ENCODE measurements at places on chromosomes 11 and 22.

- DNase-seq = peak; percentile 46
Observed at GRCh38 chr11:2305140-2305778, 3.4 kb downstream of the TSPAN32 start.

GRCh38 chr11:47329987-47330931 is 22.2 kb downstream of the MYBPC3 start:
- DNase-seq = no peak

GRCh38 chr11:29755474-29755873 is 261.4 kb downstream of the KCNA4 start:
- DNase-seq = no peak

DNA sequence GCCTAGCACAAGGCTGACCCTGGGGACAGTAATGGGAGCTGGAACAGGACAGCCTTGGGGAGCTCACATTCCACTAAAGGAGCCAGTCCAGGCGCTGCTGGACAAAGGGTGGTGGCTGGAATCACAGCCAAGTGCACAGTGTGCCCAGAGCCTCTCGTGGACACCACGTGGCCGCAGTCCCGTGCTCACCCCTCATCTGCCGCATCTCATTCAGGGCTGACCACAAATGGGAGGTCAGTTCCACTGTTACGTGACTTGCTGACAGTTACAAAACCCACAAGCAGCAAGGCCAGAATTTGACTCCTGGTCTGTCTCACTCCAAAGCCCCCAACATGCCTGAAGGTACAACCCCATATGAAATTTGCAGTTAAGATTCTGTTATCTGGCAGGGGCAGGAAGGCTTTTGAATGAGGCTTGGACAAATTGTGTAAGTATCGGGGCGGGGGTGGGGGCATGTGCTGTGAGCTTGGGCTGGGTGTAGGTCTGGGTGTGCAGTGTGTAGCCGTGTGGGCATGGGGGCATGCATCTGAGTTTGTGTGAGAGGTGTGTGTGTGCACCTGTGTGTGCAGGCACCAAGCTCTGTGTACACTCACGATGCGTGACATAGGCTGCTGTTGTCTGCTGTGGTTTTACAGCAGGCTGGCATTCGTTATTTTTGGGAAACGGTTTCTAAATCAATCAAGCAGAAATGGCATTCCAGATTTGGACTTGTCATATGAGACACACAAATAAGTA is 301.7 kb downstream of the BRD1 start:
- DNase-seq = no peak

- no peak for DNase-seq
Observed at GRCh38 chr22:35192129-35192918, 65.0 kb upstream of the HMGXB4 start.

Measured in thoracic aorta (tissue), 2 donors.